ENCODE measurements at places on chromosomes 6 and 20.

DNA sequence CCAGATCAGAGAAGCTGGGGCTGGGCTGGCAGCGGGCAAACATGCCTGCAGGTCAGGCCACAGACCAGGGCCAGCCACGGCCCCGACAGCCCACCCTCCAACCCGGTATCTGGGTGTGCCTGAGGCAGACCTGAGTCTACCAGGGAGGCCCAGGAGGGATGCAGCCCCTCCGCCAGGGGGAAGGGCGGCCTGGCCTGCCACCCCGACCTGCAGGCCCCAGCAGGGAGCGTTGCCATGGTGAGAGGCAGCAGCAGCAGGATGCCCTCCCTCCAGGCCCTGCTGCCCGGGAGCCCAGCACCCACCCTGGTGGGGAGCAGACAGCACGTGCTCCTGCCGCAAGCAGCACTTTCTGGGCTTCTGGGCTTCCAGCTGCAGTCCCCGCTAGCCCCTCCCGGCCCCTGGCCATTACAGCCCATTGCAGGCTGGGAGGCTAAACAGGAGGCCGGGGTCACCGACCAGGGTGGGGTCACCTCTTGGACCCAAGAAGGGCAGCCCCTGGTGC lies 3.8 kb upstream of the EEF1A2 start:
- no peaks in the 10 kb centered on the region for H3K4me1 ChIP-seq
- H3K4me3 ChIP-seq, result no peak overlapping the region
- H3K27me3 ChIP-seq, result peaks cover 20% of the 10 kb centered on the region
- no peak overlapping the region for H3K27ac ChIP-seq
- H3K36me3 ChIP-seq, result no peaks in the 10 kb centered on the region
- DNase-seq, result no peak

DNA sequence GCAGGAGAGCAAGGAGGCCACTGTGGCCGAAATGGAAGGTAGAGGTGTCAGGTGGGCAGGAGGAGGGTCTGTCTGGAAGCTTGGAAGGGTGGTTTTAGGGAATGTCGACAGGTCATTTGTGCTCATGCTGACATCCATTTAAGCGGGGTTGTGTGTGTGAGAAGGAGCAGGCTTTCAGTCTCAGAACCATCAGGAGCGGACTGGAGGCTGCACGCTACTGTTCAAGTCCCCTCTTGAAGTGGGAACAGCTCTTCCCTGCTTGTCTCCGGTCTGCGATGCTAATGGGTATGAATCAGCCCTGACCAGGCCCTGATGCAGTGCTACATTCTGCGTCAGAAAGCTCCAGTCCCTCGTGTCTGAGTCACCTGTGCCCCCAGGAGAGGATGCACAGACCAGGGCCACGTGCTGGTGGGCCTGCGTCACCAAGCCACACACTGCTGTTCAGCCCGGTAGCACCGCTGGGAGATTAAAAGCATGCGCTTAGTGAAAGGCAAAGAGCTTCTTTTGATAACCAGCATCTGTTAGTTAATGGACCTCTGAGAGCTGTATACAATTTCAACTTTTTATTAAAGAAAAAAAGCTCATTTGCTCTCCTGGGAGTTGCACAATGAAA lies 58.0 kb downstream of the APCDD1L start:
- H3K27me3 ChIP-seq, result no peaks in the 10 kb centered on the region
- peaks cover 3% of the 10 kb centered on the region for H3K36me3 ChIP-seq
- peaks cover 9% of the 10 kb centered on the region for H3K4me1 ChIP-seq
- H3K4me3 ChIP-seq, result no peak overlapping the region
- DNase-seq, result no peak

- DNase-seq, result no peak
- H3K27ac ChIP-seq, result no peak overlapping the region
- no peaks in the 10 kb centered on the region for H3K36me3 ChIP-seq
- H3K27me3 ChIP-seq, result no peaks in the 10 kb centered on the region
- H3K4me1 ChIP-seq, result no peaks in the 10 kb centered on the region
- H3K4me3 ChIP-seq, result no peak overlapping the region
Observed at GRCh38 chr20:33875055-33875454, 63.9 kb downstream of the CHMP4B start.

DNA sequence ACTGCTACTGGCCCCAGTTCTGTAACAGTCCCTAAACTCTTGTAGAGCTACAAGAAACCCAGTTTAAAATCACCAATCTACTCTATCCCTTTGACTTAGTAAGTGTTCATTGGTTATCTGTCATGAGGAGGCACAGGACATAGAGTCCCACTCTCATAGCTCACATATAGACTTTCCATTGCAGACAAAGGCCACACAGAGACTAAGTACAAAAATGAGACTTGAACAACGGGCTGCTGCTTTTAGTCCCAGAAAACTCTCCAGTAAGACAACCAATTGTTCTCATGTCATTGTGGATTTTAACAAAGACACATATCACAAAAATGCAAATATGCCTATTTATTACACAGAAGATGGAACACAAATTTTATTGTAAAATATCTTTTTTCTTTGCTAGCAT lies 197.4 kb downstream of the PTPRK start:
- H3K4me1 ChIP-seq, result no peaks in the 10 kb centered on the region
- H3K27me3 ChIP-seq, result no peaks in the 10 kb centered on the region
- no peaks in the 10 kb centered on the region for H3K36me3 ChIP-seq
- H3K27ac ChIP-seq, result no peak overlapping the region
- no peak for DNase-seq

- H3K27me3 ChIP-seq, result peaks cover 9% of the 10 kb centered on the region
- H3K36me3 ChIP-seq, result no peaks in the 10 kb centered on the region
- DNase-seq, result peak; percentile 61
- no peak overlapping the region for H3K4me3 ChIP-seq
Observed at GRCh38 chr6:12324099-12324498, 33.9 kb downstream of the EDN1 start.

DNA sequence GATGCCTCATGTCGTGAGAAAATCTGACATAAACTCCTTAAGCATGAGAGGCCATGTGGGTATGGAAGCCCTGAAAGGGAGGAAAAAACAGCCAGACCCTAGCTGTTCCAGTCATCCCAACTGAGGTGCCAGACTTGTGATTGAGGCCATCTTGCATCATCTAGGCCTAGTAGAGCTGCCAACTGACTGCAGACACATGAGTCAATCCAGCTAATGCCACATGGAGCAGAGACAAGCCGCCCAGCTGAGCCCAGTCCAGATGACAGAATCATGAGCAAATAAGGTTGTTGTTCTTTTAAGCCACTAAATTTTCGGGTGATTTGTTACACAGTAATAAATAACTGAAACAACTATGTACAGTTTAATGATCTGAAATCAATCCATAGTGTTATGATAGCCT lies 680.9 kb downstream of the MAFB start:
- H3K4me1 ChIP-seq, result no peaks in the 10 kb centered on the region
- H3K27me3 ChIP-seq, result no peaks in the 10 kb centered on the region
- no peak overlapping the region for H3K27ac ChIP-seq
- H3K4me3 ChIP-seq, result no peak overlapping the region
- DNase-seq, result no peak
- no peaks in the 10 kb centered on the region for H3K36me3 ChIP-seq

DNA sequence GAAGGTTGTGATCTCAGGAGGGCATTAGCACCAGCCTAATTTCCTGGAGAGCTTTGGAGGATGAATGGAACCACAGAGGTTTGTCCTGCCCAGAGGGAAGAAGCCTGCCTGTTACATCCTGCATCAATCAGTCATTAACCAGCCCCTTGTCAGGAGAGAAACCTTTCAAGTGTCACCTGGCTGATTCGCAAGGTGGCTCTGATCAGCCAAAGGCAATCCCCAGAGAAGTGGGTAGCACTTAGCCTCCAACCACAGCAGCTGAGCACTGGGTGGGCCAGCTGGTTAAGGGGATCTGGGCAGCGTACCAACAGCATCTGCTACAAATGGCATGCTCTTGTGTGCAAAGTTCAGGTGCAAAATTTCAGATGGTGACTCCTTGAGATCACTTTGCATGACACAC lies 26.9 kb downstream of the ANKEF1 start:
- H3K27me3 ChIP-seq, result no peaks in the 10 kb centered on the region
- H3K4me3 ChIP-seq, result no peak overlapping the region
- H3K4me1 ChIP-seq, result no peaks in the 10 kb centered on the region
- H3K36me3 ChIP-seq, result no peaks in the 10 kb centered on the region
- H3K27ac ChIP-seq, result no peak overlapping the region

Measured in endodermal cell (in vitro differentiated cells).